ENCODE measurements at places on chromosomes 4 and X.

DNA sequence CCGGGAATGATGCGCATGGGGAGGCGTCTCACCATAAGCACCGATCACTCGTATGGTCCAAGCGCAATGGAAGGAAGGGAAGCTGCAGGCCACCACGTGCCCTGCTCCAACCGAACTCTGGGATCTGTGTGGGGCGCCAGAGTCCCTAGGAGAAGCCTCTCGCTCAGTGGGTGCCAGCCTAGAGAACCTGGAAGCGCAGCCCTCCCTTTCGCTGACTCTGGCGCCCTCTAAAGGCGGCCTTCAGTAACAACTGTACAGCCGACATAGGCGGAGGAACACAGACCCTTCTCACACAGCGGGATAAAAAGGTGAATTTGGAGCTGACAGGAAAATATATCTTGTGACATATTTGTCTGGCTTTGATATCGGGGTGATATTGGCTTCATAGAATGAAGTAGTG is 76.0 kb downstream of the INTS6L start:
- DNase-seq, result peak; percentile 69

DNA sequence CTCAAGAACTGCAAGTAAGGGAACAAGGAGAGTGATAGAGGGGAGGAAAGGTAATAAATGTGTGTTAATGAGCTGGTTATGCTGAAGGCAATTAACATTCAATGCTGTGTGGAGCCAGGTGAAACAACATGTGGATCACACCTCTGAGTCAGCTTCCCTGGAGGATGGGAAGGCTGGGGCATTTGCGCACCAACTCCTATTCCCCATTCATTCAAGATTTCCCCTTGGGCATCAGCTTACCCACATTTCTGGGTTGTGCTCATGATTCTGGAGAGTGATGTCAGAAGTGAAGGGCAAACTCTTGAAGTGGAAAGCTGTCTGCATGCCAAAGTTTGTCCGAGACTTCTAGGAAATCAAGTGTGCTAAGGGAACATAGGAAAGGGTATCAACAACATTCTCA is 461.4 kb downstream of the MID1IP1 start:
- no peak for DNase-seq

DNA sequence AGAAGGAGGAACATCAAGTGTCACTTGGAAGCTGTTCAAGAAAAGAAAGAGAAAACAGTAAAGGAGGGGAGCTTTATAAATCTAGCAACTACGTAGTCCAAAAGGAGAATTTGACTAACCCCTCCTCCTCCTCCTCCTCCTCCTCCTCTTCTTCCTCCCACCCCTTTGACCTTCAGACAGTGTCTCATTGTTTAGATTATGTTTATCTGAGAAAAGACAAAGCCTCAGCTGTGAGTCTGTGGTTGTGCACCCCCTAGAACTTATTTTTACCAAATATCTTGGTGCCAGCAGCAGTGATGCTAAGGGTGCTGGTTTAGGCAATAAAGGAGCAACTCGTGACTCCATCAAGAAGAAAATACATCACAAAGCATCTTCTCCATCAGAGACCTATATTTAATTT is 68.9 kb upstream of the BMP2K start:
- no peak for DNase-seq

GRCh38 chr4:48779095-48779997 is 733 bp downstream of the FRYL start:
- DNase-seq, result peak; percentile 83

GRCh38 chr4:77430847-77431246 is 174.8 kb upstream of the CXCL13 start:
- peak; percentile 34 for DNase-seq

GRCh38 chrX:102975016-102975415 is 37.9 kb downstream of the RAB40AL start:
- no peak for DNase-seq

- no peak for DNase-seq
Measured at GRCh38 chr4:81348086-81348777, 123.5 kb downstream of the RASGEF1B start.

DNA sequence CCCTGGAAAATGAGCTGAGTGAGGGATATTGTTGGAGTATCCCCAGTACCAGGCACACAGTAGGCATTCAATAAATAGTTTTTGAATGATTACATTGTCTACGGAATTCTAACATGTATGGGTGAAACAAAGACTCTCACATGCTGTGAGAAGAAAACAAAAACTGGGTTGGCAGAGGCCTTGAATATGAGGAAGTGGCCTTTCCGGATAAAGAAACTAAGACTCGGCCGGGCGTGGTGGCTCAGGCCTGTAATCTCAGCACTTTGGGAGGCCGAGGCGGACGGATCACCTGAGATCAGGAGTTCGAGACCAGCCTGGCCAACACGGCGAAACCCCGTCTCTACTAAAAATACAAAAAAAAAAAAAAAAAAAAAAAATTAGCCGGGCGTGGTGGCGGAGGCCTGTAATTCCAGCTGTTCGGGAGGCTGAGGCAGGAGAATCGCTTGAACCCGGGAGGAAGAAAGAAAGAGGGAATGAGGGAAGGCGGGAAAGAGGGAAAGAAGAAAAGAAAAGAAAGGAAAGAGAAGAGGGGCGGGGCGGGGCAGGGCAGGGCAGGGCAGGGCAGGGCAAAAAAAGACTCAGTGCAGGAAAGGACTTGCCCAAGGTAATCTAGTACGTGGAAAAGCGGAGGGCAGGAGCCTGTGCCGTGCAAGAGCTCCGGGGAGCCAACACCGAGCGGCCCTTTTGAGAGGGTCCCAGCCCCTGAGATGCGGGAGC is 689 bp upstream of the TMA16 start:
- no peak for DNase-seq

GRCh38 chr4:80495865-80496264 is 160.3 kb downstream of the CFAP299 start:
- no peak for DNase-seq

GRCh38 chr4:98610431-98610830 is 48.0 kb downstream of the TSPAN5 start:
- no peak for DNase-seq

DNA sequence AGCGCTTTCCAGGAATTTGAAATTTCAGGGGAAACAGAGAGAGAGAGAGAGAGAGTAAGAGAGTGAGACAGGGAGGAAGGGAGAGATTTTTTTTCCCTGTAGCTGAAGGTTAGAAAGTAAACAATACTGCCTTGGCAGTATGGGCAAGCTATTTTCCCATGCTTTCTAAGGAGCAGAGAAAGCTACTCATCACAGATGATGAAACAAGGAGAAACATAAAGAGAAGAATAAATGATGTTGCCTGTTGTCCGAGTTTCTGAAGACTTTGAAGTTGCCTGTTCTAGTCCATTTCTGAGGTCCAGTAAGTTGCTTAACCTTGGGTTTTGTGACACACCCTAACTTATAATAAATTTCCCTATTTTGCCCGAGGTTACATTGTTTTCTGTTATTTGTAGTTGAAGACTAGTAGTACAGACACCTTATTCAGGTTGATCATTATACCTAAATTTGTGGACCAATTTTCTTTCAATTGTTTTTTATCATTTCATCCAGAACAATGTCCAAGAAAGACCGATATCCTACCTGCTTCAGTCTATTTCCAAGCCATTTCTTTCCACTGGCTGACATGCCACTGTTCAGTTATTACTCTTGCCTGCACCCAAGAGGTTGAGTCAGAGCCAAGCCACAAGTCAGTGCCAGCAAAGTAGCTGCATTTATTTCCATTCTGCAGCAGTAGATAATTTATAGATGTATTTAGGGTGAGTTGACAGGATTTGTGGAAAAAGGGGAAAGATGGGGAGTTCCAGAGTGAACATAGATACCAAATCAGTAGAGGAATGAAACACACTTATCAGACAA is 49.7 kb upstream of the SLC16A2 start:
- no peak for DNase-seq

- no peak for DNase-seq
Measured at GRCh38 chr4:98780926-98781325, 122.5 kb upstream of the TSPAN5 start.

GRCh38 chrX:2432298-2432863 is 68.4 kb downstream of the DHRSX start:
- DNase-seq, result no peak

DNA sequence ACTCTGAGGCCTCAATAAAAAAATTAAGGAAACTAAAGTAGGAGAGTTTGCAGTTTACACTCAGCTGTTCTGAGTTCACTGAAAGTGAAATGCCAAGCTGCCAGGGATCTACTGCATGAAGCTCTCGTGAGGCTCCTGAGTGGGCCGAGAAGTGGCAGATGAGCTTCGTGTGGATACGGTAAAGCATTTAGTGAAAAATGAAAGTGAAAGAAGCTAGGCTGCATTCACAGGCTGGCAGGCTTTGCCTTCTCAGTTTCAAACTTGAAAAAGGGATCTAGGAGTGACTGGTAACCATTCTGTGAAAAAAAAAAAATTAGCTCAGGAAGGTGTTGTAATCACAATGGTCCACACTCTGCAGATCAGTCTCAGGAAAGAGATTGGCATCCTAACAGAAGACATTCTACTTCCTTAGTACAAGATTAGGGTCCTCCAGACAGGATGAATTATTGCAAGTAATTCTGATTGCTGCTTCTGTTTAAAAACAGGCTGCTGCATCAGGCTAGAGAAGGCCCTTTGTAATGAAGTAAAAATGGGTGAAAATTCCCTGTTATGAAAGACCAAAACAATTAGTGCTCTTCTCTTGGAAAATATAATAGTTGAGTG is 679.9 kb downstream of the RPA4 start:
- DNase-seq, result no peak

- no peak for DNase-seq
Measured at GRCh38 chr4:9988933-9989332, 32.4 kb downstream of the SLC2A9 start.

DNA sequence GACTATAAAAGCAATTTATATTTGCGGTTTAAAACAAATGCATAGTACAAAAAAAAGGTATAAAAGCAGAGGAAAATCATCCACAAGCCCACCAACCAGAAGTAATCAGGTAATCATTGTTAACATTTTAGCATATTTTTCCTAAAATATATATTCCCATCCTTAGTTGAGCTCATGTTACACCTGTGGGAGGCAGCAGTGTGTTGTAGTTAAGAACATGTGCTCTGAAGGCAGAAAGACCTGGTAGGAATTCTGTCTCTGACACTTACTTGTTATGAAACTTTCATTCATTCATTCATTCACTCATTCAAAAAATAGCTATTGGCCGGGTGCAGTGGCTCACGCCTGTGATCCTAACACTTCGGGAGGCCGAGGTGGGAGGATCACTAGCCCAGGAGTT is 15.4 kb upstream of the CDKL5 start:
- DNase-seq, result peak; percentile 15

DNA sequence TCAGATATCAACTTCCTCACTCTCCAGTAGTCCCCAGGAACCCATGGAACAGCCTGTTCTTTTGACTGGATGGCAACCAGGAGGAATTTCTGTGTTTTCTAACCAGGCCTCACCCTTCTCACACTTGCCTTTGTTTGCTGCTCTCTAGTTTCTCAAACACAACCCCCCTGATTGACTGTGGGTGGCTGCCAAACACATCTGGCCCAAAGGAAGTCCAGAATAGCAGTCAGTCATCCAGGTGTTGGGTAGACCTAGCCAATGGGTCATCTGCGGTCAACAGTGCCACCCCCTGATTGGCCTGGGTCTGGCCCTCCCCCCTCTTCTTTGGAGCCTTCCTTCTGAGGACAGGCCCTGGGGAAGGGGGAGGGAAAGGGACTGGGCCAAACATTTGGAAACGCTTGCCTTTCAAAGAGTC is 53.7 kb downstream of the MSX1 start:
- no peak for DNase-seq

GRCh38 chrX:40169193-40170101 is 71.7 kb upstream of the BCOR start:
- peak; percentile 82 for DNase-seq

DNA sequence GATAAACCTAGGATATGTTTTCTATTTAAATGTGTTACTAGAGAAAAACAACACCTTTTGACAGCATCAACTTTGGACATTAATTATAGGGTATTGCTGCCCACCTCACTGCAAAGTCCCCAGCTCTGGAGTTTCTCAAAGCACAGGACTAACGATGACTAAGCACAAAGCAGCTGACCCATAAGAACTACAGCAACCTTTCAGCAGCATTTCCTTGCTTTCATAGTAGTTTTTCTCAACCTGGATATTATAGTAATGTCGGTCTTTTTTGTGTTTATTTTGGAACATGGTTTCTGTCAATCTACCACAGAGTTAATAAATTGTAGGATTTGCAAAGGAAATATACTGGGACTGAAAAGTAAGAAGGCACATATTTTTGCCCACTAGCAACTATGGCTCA is 21.5 kb downstream of the HHIP start:
- DNase-seq, result no peak

DNA sequence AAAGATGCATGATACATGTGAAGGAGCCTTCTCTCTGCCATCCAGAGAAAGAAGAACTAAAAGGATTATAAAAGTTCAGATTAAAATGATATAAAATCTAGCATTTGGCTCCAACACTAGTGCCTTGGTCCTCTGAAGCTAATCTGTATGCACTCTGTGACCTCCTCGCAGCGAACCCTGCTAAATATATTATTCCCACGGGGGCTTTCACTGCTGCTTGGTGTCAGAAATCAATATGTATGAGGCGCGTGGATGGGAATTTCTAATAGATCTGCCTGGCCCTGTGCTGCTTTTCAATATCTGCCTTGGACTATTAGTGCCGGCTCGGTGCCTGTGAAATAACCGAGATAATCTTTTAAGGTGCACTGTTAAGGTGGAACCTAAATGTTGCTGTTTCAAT is 69.7 kb downstream of the CXXC4 start:
- no peak for DNase-seq

DNA sequence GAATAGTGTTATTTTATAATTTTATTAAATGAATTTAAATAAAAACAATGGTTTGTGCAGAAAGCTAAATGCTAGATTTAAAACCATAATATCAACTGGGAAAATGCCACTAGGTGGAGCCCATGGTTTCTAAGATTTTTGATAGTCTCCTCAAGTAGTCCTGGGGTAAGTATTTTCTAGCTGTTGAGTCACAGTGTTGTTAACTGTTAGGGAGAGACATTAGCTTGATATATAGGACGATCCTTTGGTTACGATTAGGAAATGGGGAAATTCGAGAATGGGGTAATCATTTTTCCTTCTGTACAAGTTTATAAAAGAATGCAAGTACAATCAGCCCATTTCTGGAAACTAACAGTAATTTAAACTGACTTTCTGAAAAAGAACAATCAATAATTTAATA is 378.4 kb downstream of the ANKRD50 start:
- DNase-seq, result peak; percentile 69

DNA sequence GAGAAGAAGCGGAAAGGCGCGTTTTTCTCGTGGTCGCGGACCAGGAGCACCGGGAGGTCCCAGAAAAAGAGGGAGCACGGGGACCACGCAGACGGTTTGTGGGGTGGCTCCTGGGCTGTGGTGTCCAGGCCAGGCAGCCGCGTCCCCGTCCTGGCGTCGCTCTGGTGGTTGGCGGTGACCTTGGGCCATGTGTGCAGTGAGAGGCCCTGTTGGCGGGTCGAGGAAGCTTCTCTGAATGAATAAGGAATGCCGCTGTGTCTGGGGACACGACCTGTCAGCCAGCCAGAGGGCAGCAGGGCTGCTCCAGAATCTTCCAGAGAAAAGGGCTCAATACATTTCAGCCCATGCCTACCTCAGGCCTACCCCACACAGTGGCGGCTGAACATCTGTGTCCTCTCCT is 24.3 kb upstream of the HGFAC start:
- no peak for DNase-seq

GRCh38 chr4:38055566-38055965 is 95.4 kb downstream of the PTTG2 start:
- DNase-seq, result no peak

Measured in neural progenitor cell (in vitro differentiated cells).